ENCODE measurements at places on chromosomes 6 and 20. TPM values are rescaled to one million over a fixed set of nuclear protein-coding genes. Genes with fewer than 3 reads are reported as not detected.

PSORS1C2 gene
- total RNA-seq, result not detected

GSTA2 gene
- total RNA-seq, result not detected

DLL1 gene
- total RNA-seq, result 4.9 TPM

IPCEF1 gene
- total RNA-seq, result 1.3 TPM

ZSCAN12 gene
- 6.5 TPM for total RNA-seq

- no peak for DNase-seq
Measured at GRCh38 chr20:17794400-17794799, 94.6 kb downstream of the BANF2 start.

DNA sequence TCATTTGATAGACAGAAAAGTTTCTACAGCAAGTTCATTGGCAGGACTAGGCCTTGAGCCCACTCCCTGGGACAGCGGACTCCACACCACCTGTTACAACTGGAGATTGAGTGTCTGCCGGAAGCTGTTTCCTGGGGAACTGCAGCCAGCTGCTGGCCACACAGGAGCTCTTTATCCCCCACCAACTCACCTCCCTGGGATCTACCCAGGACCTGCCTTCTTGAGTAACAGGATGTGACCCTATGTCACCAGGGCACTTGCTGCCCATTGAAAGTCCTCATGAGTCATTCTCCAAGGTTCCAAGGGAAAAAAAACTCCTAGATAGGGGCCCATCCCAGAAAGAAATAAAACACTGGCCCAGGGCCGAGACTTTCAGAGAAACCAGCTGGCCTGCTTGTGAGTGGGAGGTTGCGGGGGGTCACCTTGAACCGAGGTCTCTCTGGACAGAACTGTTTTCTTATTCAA, 37.4 kb upstream of the SLC9A8 start:
- peak; percentile 85 for DNase-seq

DNA sequence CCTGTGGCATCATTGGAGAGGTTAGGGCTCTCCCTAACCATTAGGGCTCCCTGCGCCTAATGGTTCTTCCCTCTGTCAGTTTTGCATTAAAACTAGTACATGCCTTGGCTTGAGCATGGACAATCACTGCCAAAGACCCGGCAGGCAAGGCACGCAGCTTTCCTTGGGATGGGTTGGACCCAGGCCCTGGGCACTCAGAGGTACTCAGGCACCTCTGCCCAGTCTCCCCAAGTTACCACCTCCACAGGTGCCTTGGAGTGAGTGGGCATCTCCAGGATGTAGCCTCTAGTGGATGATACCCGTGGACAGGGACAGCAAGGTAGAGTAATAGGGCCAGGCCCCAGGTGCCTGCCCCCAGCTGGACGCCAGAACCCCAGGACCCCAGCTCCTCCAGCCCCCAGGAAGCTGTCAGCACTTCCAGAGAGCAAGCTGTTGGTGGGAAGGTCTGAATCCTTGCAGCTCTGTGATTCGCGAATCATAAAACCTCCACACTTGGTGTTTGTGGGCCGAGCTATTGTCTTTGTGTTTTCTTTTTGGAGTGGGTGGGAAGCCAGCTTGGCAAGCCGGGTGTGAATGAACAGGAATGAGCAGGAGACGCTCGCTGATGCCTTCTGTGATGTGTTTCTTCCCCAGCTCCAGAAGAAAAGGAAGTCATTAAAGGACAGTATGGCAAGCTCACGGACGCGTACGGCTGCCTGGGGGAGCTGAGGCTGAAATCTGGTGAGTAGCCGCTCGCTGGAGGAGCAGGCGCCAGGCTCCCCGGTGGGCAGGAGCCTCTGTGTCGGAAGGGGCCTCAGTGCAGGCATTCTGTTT, 35.1 kb downstream of the SYNJ2 start:
- DNase-seq, result no peak

DNA sequence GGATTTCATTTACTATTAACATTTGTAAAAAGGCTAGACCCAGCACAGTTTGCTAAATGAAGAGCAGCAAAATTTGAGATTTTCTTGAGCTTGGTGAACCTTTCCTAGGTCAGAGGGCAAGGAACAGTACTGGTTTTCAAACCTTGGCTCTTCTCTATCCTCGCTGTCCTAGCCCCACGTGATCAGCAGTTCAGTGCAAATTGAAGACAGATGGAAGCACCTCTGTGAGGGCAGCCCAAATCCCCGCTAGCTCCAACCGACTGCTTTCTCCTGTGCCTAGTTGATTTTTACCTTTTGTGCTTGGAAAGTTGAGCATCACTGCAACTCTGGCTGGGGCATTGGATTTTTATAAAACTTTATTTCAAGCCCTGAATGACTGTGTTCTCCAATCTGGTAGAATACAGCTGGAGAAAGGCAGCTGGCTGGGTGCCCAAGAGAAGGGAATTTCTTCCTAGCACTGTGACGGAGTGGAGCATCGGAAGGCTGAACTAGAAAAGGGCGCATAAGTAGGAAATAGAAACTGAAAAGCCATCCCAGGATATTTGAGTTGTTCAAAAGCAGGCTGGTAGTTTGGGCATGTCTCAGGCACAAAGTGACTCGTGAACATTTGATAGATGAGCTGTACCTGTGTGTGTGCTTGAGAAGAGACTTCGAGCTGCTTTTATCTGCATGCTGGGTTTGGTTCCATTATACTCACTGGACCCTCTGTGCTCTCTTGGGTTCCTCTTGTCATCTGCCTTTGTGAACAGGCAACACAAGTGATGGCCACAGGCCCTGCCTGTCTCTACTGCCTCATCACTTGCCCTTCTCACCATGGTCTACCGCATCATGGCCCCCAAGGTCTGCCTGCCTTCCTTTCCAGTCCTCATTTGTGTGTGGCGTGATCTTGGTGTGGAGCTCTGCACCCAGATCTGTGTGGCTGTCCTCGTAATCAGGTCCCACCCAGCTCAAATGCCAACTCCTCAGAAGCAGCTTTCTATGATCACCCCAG, 2.3 kb downstream of the RNF114 start:
- DNase-seq, result peak; percentile 80

GRCh38 chr6:111840803-111841202, 32.4 kb downstream of the FYN start:
- no peak for DNase-seq

GRCh38 chr6:131740161-131740560, 29.3 kb upstream of the CTAGE9 start:
- no peak for DNase-seq

DNA sequence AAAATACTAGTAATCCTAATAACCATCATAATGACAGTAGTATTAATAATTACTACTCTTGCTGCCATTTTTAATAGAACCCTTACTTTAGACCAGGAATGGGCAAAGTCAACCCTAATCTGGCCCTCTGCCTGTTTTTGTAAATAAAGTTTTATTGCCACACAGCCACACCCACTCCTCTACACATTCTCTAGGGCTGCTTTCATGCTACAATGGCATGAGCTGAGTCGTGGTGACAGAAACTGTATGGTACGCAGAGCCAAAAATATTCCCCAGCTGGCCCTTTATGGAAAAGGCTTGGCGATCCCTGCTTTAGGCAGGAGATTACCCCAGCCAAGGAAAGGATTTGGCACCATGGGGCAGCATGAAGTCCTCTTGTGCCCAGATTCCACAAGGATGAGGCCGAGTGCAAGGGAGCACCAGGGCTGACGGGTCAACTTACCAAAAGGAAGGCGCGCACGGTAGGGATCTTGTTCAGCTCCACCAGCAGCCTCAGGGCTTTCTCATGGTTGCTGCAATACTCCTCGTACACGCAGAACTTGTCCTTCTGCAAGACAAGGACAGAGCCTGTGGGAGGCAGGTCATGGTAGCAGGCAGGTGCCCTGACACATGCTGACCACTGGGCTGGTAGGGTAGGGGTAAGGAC, 93.6 kb downstream of the PREX1 start:
- DNase-seq, result no peak

- no peak for DNase-seq
Measured at GRCh38 chr6:170524172-170524502, 29.0 kb downstream of the PSMB1 start.
